ENCODE measurements at places on chromosomes 7 and 10.
A peak's percentile ranks its signal among the peaks of the same experiment; 100 is the strongest.

DNA sequence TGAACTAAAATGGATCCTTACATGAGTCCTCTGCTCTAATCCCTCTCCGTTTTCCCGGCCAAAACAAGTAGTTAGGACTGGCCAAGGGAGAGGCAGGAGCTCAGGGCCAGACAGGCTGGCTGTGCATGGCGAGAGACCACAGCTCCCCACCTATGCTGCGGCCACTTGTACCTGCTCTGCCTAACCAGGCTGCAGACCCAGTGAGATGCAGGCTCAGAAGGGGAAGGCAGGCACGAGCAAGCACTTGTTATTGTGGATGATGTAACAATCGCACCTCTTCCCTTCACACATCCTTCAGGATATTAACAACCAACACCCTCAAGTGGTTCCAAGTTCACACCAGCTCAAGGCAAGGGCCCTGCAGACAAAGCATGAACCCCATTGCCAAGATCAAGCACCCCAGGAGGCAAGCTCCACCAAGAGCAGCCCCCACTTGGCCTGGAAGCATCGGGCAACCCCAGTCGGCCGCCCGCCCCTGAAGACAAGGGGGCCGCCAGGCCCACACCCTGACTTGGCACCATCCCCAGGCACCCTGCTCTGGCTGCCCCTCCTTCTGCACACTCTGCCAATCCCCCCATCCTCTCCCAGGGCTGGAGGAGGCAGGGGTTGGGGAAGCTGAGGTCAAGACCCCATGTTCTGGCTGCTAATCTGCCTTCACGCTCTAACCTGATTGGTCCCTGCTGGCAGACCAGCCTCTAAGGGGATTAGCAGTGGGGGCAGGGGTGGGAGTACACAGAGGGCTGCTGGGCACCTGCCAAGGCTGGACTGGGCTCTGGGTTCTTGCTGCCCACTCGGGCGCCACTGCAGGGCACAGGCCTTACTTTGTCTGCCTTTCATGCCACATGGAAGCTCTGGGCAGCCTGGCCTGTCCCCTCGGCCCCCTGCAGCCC, 111.3 kb downstream of the SLIT1 start:
- DNase-seq = no peak

GRCh38 chr10:96591946-96592345, 5.1 kb upstream of the TM9SF3 start:
- no peak for DNase-seq

- DNase-seq = peak; percentile 96
Observed at GRCh38 chr7:149090397-149091195, at the start of gene ZNF786. ZNF786 (minus strand) TSS chr7:149090718; CDS start chr7:149090640, 78 bp downstream.

DNA sequence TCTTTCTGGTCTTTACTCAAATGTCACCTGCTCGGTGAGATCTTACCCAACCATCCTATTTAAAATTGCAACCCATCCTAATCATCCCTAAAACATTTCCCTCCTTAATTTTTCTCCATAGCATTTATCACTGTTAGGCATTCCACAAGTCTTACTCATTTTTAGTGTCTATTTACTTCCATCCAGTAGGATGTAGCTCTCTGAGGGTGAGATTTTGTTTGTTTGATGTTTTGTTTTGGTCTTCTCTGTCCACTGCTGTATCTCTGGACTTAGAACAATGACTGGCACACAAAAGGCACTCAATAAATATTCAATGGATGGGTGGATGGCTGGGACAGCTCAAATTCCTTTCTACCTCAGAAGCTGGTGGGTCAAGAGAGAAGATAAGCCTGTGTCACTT, 15.8 kb upstream of the DUSP5 start:
- DNase-seq = no peak

DNA sequence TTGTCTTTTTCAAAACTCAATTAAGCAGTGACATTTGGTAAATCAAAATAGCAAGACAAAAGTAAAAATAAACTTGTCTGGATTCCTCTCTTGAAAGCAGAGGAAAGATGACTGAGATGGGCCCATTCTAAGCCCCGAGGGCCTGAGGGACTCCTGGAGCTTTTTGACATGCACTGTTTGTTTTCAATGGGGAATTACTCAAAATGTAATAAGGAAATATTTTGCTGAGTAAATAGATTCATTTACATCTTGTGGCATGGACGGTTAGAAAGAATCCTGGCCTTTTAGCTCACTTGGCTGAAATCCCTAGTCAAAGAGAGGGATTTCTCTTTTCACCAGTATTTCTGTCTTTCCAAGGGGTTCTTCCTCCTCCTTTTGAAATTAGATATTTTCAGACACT, 108.0 kb downstream of the MKX start:
- DNase-seq = no peak

- DNase-seq = no peak
Observed at GRCh38 chr10:124345521-124345920, 73.2 kb downstream of the OAT start.

DNA sequence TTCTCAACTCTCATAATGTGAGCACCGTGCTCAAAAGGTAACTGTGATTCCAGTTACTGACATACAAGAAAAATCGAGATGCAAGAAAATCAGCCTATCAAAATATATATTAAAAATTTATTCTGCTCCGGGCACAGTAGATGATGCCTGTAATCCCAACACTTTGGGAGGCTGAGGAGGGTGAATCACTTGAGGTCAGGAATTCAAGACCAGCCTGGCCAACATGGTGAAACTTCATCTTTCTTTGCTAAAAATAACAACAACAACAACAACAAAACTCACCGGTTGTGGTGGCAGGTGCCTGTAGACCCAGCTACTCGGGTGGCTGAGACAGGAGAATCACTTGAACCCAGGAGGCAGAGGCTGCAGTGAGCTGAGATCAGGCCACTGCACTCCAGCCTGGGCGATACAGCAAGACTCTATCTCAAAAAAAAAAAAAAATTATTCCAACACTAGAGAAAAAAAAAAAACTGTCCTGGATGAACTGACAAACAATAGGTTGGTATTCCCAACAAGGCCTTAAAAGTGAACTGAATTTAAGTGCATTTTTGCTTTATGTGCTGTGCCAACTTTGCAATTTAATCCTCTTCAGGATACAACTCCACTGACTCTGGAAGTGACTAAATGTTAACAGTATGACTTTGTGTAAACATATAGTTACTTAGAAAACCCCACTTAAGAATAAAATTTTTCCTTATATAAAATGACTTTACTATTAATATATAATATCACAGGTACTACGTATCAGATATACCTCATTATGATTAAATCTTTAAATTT, 51.1 kb downstream of the JMJD1C start:
- no peak for DNase-seq

Measured in activated CD4-positive, alpha-beta T cell treated with anti-CD3 and anti-CD28 coated beads, Interleukin-10, Interleukin-2, amounts not matched to agents 100 ng/mL and 50 ng/mL, durations not matched to agents 16 hours and 8 hours (primary cell).